ENCODE measurements at places on chromosomes 6 and 20.

GRCh38 chr6:33953171-33953570 lies 149.4 kb upstream of the MLN start:
- no peak for DNase-seq

DNA sequence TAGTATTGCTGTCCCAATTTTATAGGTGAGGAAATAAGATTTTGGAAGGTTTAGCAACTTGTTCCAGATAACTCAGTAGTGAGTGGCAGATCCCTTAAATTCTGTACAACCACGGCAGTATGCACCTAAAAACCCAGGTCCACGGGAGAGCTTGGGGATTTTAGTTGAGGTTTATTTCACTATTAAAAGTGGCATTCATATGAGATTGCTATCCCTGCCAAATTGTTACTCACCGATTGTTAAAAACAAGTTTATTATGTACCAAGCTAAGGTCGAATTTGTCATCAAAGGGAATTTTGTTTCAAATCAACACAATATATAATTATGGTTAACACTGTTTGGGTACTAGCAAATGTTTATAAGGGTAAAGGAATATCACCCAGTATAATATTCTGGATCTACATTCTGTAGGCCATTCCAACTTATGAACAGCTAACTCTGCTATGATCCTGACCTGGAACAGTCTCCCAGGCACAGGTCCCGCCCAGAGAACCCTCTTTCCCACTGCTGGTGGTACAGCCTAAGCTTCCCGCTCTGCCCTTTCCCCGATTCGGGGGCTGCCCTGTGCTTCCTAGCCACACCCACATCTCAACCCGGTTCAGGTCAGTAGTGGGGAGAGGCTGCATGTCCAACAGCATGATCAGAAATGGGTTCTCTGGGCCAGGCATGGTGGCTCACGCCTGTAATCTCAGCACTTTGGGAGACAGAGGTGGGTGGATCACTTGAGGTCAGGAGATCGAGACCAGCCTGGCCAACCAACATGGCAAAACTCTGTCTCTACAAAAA lies 24.9 kb downstream of the GPLD1 start:
- DNase-seq, result no peak

GRCh38 chr20:38706509-38706908 lies 17.8 kb upstream of the SLC32A1 start:
- no peak for DNase-seq

DNA sequence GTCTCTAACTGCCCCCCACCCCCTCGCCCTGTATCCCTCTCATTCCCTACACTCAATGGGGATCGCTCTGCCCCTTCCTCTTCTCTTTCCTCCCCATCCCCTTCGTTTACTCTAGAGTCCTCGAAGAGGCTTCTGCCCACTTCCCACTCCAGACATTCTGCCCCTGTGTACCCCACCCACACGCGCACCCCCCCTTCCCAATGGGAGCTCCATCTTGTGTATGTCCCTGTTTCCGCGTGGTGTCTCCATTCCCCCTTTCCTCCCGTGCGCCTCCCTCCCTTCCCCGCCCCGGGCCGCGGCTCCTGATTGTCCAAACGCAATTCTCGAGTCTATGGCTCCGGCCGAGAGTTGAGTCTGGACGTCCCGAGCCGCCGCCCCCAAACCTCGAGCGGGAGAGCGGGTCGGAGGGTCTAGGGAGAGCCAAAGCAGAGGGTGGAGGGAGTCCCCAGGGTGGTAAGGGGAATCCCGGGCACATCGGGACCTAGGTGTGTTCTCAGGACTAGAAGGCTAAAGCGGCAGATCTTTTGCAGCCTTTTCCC lies 679 bp upstream of the RING1 start:
- no peak for DNase-seq

DNA sequence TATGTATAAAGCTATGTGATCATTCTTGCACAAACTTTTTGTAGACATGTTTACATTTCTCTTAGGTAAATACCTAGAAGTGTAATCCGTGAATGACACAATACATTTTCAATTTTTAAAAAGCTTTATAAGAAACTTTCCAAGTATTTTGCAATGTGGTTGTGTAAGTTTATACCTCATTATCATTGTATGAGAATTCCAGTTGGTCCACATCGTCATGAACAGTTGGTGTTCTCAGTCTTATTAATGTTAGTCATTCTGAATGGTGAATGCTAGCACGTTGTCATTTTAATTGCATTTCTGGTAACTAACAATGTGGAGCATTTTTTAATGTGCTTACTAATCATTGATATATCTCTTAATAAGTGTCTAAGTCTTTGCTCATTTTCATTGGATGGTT lies 116.5 kb upstream of the F13A1 start:
- DNase-seq, result no peak

- DNase-seq, result no peak
Measured at GRCh38 chr6:44156494-44157151, 2.0 kb upstream of the CAPN11 start.

- peak; percentile 7 for DNase-seq
Measured at GRCh38 chr6:149560736-149561135, 5.4 kb upstream of the GINM1 start.

DNA sequence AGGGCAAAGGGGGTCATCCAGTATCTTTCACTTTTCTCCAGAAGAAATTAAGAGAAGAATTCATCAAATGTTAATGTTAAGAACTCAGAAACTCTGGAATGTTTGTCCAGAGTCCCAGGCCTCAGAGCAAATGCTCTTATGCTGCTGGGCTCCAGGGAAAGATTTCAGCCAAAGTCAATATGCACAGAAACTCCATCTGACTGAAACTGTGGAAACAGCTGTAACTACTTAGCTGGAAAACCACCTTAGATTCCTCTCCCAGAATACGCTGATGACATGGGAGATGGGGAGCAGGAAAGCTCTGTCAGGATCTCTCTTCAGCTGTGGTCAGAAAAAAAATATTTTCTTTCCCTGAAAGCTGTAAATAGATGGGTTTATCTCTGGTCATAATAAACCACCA lies 559.6 kb downstream of the RFPL4B start:
- DNase-seq, result no peak

- no peak for DNase-seq
Measured at GRCh38 chr6:128979071-128979470, 96.1 kb downstream of the LAMA2 start.

- no peak for DNase-seq
Measured at GRCh38 chr6:91482498-91482897, 895.6 kb upstream of the MAP3K7 start.

GRCh38 chr6:107458672-107459282 lies 587 bp downstream of the PDSS2 start:
- DNase-seq, result peak; percentile 22

DNA sequence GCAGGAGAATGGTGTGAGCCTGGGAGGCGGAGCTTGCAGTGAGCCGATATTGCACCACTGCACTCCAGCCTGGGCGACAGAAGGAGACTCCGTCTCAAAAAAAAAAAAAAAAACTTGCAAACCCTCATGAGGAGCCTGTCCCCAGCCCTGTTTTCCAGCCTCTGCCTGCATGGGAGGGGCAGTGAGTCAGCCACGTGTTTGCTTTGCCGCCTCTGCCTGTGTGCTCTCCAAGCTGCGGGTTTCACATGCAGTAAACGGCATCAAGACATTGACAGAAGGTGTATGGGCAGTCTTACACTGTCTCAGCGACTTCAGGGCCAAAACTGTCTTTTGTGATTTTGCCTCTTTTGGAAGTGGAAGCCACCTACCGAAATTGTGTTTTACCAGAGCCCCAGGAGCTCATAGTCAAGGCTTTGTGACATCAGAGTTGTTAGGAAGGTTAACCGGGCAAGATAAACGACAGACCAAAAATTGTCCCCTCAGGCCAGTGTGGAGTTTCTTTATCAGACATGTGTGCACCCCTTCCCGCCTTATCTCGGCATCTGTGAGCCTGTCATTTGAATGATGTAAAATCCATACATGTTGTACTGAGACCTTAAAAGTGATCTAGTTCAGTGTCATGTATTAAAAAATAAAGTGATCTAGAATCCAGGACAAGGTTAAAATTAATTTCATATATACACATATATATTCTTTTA lies 52.9 kb downstream of the RPP40 start:
- no peak for DNase-seq

DNA sequence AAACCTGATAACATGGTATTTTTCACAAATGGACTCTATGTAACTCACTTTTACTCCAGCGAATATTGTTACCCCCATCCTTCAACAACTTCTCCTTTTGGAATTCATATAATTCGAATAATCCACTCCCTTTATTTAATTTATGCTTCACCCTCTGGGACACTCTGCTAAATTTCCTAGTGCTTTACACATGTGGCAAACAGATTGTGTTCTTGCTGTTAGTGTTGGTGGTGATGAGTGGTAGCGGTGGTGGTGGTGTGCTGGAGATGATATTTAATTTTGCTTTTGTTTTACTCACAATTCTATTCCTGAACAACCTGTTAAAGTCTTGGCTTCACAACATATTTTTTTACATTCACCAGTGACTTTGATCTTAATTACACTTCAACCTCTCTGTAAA lies 32.8 kb downstream of the HTR1B start:
- no peak for DNase-seq

GRCh38 chr6:96001891-96002575 lies 13.7 kb upstream of the FUT9 start:
- DNase-seq, result no peak

GRCh38 chr20:18913701-18914100 lies 100.1 kb downstream of the SCP2D1 start:
- DNase-seq, result no peak

GRCh38 chr6:136282906-136283305 lies 6.7 kb downstream of the BCLAF1 start:
- DNase-seq, result no peak

DNA sequence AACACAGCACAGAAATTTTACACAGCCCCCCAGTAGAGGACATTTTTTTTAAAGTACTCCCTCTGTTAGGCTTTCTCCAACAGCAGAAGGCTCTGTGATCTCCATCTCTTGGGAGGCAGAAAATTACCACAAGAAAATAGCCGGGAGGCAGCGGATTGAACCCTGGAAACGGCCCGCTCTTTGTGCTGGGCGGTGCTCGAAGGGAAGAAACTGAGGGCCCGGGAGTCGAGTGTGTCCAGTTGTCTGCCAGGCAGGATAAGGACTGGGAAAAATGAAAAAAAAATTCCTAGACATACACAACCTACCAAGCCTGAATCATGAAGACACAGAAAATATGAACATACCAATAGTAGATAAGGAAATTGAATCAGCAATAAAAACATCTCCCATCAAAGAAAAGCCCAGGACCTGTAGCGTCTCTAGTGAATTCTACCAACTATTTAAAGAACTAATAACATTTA lies 31.5 kb downstream of the POM121L2 start:
- no peak for DNase-seq

DNA sequence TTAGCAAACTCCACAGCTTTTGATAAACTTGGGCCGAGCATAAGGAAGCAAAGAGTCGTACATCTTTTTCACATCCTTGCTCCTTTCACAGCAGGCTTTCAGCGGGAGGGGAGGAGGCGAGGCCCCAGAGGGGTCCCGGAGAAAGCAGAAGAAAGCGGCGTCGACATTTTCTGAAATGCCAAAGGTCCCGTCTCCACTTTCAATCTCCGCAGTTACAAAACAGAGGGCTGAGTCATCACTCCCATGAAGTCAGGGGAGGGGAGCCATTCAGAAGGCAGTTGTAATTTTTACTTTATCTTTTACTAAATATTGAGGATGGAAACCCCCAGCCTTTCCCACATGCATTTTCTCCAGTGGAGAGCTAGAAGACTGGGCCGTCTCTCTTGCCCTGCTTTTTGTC lies 174.2 kb upstream of the THBS2 start:
- no peak for DNase-seq

GRCh38 chr6:24378473-24379097 lies 20.7 kb upstream of the DCDC2 start:
- no peak for DNase-seq

- DNase-seq, result no peak
Measured at GRCh38 chr20:4366076-4366475, 350.7 kb upstream of the RNF24 start.

DNA sequence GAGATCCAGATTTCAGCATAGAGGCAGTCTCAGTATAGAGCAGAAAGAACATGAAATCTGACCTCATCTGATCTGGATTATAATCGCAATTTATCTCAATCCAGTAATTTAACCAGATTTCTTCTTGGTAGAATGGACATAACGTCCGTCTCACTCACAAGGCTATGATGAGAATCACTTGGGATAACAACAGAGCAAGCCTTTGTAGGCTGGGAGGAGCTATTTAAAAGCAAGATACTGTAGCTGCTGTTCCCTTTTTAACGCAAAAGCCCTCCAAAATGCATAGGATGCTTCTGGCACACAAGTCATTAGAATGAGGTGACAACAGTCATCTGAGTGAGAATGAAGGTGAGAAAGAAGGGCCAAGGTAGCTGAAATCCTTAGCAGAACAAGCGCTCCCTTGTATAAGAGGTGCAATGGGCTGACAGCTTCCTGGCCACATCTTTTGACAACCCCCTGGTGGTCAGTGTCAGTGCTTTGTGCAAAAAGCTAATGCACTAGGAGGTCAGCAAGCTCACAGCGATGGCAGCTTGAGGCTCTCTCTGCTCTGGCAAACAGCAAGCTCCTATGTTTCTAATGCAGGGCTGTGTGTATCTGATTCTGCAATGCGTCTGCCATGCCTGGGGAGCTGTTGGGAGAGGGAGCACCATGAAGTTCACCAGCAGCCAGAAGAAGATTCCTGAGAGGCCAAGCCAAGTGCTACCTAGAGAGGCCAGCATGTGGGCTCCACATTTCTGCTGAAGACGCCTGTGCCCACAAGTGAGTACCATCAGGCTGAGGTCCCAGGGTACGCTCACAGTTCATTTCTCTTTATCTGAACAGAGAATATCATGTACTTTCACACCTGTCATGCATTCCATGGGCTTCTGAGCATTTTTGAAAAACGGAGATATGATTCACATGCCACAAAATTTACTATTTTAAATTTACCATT lies 16.2 kb downstream of the METTL24 start:
- DNase-seq, result no peak

DNA sequence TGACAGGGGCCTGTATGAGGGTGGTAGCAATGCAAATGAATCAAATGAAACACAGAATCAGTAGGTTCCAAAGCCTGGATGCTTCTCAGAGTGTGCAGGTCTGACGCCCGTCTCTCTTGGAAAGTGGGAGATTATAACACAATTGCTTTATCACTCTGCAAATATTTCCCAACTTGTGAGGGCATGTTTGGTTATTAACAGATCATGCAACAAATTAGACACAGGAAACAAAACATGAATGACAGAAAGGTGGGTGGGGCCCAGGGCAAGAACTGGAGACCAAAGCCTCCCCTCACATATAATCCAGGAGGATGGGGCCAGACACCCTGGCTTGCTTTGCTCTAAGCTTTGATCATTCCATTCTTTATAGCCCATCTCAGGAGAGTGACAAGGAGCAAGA lies 108.6 kb upstream of the MRPS10 start:
- no peak for DNase-seq

DNA sequence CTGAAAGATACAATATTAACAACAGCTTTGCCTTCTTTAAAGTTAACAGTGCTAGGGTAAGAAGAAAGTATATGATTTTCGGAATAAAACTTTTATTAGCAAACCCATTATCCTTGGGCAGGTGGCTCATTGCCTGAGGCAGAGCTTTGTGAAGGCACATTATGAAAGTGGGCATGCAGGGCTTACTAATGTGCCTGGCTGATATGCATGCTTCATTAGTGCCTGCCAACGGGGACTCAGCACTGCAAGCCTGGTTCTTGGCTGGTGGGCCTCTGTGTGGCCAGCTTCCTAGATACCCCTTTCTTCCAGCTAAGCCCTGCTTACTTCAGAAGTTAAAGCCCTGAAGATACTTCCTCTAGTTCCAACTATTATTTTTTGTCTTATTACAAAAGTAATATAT lies 481.6 kb downstream of the ADGRB3 start:
- no peak for DNase-seq

GRCh38 chr20:49908258-49908565 lies 7.1 kb downstream of the SPATA2 start:
- no peak for DNase-seq

GRCh38 chr6:10136636-10137035 lies 278.2 kb downstream of the TFAP2A start:
- no peak for DNase-seq
